NCI-H2171 (cell line): ENCODE measurements at places on chromosomes 6 and 20.

- no peak for DNase-seq
Observed at GRCh38 chr6:113258771-113259170, 598.4 kb upstream of the MARCKS start.

DNA sequence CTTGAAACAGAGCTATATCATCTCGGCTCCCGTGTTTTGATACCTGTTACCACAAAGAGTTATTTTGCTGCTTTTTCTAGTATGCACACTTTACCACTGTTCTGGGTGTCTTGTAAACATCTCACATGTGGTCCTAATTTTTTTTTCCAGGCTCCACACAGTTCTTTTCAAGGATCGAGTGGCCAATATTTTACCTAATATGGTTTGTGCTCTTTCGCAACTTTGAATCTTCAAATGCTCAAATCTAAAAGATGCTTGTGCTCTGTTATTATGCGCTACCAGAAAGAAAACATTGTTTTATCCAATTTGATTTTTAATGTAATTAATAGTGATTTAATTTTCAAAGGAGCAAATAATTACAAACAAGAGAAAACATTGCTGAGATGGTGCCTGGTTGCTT is 10.7 kb downstream of the ENPP5 start:
- no peak for DNase-seq

DNA sequence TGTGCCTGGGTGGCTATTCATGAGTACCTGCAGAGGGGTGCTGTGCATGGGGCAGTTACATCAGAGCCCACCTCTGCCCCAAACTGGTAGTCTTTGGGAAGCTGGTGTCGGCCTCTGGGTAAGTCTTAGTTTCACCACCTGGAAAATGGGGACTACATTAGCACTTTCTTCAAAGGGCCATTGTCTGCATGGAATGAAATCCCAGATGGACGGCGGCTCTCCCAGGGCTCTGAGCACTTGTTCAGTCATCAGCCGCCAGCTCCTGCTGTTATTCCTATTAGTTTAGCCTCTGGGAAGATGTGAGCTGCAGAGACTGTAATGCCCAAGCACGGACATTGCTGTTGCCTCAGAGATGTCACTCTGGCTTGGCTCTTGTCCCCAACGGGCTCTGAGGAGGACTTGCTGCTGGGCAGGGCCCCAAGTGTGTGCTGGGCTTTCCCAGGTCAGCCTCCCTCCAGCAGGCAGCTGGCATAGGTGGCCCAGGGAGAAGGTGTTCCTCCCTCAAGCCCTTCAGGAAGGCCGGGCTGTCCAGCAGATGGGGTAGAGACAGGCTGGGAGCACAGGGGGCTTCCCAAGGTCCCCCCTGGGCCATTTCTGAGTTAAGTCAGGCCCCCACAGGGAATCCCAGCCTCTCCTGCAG is 268.3 kb downstream of the TFAP2C start:
- DNase-seq, result no peak

DNA sequence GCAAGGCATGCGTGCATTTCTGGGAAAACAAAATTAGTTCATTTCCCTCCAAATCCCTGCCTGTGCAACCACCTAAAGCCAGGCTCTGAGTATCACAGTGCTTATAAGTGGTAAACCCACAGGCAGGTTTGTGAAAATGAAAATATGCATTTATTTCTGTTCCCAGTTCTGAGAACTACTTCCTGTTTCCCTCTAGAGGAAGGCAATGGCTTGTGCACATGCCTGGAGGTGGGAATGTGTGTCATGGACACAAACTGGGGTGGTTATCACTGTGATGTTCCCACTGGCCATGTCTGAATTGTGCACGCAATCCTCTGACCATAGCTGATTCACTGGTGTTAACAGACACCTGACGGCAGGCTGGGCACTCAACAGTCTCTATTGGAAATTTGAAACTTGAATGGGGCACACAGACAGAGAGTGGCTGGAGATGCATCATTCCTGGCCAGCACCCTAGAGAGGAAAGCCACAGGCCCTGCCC is 26.3 kb downstream of the FAM110A start:
- no peak for DNase-seq

DNA sequence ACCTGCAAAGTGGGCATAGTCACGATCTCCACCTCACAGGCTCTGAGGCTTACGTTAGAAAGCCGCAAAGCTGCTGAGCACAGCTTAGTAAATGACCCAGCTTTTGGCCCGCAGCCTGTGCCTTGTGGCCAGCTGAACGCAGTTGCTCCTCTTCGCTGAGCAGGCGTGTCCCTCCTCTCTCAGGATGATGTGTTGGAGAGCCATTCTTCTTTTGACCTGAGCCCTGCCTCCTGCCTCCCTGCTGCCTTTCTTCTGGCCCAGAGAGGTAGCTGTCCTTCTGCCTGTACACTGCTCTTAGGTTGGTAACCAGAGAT is 47.6 kb upstream of the MYL9 start:
- no peak for DNase-seq

- DNase-seq, result no peak
Observed at GRCh38 chr20:768426-768978, at the start of gene SLC52A3. Gene SLC52A3 (minus strand): TSS chr20:768500. CDS start chr20:765774, 2,726 bp downstream.

DNA sequence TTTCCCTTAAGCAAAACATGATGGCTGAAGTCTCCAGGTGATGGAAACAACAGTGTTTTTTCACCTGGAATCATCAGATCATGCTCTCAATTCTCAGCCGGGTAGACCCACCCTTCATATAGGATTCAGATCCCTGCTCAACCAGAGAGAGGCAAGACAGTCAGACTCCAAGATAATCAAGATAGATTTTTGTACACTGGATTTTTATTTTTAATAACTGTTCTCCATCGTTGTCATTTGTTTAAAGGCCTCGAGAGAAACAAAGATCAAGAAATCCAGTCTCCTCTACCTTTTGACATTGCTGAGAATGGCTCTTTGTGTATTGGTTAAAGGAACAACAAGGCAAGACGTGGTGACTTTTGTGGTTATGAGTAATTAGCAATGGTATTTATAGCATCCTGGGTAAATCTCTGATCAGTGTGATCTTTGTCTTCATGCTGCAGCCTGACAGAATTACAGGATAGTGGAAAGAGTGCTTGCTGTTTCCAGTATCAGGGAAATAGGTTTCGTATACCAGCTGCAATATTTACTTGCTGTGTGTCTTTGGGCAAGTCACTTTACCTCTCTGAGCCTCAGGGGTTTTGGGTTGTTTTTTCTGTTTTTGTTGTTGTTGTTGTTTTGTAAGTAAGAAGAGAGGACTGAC is 29.9 kb downstream of the ID4 start:
- no peak for DNase-seq

DNA sequence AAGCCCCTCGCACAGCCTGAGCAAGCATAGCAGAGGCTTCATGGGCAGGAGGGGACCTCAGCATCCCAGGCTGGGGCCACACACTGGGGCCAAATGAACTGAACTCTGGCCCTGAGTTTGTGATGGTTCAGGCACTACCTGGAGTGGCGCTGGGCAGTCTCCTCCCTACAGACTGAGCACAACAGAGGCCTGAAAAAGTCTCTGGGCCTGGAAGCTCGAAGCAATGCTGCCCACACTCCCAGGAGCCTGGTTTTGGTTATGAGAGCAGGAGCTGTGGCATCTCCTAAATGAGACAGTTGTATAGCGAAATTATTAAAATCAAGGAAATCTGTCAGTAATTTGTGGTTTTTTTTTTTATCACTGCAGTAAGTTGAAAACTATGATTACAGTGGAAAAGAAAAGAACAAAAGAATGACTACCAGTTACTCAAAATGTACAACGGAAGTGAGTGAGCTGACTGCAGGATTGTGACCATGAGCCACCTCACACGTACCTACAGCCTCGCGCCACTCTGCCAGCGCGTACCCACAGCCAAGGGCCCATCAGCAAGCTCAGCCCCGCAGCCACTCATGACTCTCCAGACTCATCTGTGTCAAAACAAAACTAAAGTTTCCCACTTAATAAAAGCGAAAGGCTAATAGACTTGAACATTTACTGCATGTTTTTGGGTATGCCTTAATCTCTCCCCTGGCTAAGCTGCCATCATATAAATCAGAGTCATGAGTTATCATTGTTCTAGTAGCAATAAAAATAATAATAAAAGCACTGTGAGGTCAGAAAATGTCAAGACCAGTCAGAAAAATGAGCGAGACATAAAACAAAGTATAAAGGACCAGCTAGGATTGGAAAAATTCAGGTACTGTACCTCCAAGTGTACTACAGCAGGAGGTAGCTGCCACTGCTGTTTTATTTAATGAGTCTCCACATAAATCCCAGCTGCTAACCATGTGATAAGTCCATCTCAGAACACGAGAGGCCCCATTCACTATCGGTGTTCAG is 177.0 kb downstream of the FOXC1 start:
- DNase-seq, result no peak

DNA sequence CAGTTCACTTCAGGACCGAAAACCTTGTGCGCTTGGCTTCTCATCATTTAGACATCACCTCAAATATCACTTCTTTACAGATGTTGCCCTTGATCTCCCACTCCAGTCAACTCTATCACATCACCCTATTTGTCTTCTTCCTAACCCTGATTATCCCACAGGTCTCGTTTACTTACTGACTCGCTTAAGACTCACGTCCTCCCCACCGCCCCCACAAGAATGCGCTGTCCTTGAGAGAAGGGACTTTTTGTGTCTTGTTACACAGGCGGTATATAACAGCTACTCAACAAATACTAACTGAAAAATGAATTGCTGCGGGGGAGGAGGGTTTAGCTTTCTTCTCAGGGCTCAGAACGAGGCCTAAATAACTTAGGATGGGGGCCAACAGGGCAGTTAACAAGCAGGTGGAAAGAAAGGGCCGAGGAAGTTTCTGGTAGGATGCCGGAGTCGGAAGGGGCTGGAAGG is 527 bp downstream of the TOMM34 start:
- no peak for DNase-seq

GRCh38 chr6:162845972-162846371 is 118.2 kb downstream of the PACRG start:
- no peak for DNase-seq
